Activated naive CD4-positive, alpha-beta T cell (primary cell): ENCODE measurements at places on chromosomes 2 and 18.

GRCh38 chr18:48197819-48198218 is 211.4 kb downstream of the ZBTB7C start:
- no peak for DNase-seq

- DNase-seq, result no peak
Observed at GRCh38 chr2:1052771-1053191, 102.1 kb downstream of the SNTG2 start.

DNA sequence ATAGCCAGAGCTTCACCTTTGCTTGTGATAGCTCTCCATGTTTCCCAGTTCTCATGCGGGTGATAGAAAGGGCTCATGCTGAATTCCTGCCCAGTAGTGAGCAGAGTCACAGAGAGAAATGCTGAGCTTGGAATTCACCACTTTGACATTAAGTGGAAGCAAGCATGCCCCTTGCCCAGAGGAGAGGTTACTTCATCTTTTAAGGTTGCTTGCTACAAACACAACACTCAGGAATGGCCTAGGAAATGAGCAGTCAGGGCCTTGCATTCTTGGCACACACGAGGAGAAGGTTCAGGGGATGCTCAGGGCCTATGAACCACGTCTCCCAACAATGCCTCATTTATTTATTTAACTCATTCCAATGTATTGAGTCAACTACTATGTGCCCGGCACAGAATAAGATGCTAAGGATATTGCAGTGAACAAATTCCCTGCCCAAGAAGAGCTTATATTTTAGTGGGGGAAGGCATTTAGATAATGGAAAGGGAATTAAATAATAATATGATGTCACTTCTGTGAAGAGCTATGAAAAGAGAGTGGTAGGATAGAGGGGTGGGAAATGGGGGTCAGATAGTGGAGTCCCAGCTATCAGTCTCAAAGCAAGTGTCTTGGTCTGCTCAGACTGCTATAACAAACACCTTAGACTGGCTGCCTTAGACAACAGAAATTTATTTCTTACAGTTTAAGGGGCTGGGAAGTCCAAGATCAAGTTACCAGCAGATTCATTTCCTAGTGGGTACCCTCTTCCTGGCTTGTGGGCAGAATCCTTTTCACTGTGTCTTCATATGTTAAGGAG is 42.1 kb downstream of the DDX18 start:
- no peak for DNase-seq

DNA sequence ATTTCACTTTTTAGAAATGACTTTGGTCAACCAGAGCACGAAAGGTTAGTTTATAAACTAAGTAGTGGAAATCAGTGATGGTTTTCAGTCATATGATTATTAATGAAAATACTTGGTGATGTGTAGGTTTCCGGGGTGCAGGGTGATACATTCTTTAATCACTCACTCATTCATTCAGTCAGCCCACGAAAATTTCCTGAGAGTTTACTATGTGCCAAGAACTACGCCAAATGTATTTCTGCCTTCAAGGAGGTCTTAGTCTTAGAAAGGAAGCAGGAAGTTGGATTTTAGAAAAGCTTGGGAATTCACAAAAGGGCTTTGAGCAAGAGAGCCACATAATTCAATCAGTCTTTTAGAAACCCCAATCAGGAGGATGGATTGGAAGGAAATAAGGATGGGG is 543.6 kb downstream of the PLCL1 start:
- no peak for DNase-seq

DNA sequence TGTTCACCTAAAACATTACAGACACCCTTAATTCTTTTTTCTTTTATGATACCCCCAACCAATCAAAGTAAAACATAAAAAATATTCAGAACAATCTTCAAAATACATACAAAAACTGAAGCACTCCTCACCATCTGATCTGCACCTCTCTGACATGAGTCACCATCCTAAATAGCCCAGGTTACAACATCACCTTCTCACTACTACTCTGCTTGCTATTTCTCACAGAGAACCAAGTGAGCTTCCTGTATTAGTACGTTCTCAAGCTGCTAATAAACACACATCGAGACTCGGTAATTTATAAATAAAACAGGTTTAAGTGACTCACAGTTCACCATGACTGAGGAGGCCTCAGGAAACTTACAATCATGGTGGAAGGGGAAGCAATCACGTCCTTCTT is 183.5 kb downstream of the CBLN2 start:
- no peak for DNase-seq

DNA sequence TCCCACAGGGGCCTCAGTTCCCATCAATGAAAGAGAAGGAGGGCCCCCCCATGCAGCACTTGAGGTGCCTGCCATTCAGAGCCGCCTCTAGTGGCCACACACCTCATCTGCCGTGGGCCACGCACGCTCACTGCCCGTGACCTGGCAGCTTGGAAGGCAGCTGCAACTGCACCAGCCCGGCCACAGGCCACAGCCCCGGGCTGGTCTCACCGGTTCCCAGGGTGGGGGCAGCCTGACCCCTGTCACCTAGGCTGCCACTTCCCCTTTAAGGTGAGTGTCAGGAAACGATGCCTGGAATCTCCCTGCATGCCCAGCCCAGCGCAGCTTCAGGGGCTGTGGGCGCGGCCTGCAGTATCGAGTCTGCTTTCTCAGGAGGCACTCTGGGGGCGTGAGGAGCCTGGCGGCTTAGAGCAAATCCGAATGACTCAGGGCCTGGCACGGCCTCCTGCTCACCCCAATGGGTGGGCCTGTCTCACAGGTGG is 2.6 kb downstream of the MAB21L4 start:
- no peak for DNase-seq

- no peak for DNase-seq
Observed at GRCh38 chr2:234271338-234271737, 220.8 kb downstream of the SPP2 start.
